ENCODE measurements at places on chromosomes 3 and 15.

DNA sequence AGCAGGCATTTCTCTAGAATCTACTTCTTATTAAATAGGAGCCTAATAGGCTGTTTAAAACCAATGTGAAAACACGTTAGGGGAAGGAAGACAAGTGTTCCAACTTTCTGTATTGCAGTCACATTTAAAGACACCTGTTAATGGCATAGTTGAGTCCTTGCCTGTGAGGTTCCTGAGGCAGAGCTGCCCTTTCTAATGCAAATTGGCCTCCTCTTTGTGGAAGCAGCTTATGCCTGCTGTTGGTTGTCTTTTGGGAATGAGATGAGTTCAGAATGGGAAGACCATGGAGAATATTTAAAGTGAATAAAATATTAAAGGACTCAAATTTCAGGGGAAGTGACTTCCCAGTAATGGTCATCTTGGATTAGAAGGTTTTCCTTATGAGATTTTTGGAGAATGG, 51.2 kb downstream of the NEK11 start:
- DNase-seq, result no peak

DNA sequence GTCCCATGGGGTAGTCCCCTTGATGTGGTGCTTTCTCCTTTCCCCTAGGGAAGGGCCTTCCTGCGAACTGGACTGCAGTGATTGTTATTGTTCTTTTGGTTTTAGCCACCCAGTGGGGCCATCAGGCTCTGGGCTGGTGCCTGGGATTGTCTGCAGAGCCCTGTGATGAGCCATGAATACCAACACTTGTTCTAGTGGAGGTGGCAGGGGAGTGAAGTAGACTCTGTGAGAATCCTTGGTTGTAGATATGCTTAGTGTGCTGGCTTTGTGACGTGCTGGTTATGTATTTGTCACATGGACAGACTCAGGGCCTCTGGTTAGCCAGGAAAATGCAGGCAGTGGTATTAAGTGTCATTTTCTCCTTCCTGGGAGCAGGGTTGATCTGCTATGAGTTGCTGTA, 51.8 kb upstream of the NDUFB4 start:
- no peak for DNase-seq

DNA sequence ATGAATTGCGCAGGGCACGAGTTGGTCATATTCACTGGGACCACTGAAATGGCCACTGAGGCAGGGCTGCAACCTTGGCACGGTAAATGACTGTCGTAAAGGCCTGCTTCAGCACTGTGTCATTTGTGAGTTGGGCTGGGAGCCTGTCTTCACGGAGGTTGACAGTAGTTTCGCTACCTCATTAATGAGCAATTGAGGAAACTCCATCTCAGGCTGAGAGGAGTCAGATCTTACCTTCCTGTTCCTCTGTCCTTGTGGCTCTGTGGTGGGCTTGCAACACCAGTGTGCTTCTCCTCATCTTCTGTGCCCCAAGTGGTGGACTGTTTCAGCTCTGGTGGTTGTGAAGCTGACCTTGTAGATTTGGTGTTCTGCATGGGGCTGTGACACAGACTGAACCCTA, 80.1 kb upstream of the EIF1B start:
- no peak for DNase-seq

DNA sequence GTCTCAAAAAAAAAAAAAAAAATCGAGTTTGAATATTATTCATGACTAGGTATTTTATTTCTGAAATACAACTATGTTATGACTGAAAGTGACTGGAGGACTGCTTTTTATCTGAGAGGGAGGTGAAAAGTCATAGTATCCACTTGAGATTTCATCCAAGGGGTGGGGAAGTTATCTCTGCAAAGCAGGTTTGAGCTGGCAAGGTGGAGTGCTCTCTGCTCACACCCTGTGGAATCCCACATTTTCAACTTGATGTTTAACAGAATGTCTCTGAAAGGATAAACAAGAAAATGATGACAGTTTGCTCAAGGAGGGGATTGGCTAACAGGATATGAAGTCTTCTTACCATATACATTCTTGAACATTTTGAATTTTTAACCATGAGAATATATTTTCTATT, 27.3 kb upstream of the SEC62 start:
- DNase-seq, result no peak

- DNase-seq, result peak; percentile 100
Observed at GRCh38 chr3:23685541-23686258, 120.1 kb upstream of the UBE2E1 start.

DNA sequence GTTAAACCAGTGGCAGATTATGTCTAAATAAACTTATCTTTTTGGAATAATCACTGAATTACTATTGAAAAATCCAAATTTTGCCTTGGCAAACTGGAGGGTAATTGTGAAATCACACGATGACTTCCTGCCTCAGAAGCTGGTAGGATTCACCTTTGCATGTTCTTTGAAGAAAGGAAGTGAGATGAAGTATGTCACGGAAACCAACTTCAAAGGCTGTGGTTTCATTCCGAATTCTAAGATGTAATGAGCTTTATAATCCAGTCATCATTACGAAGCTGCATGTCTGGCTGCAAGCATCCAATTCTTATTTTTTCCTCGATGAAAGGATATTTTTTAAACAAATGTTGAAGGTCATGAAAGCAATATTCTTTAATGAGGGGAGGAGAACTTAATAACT, 15.0 kb upstream of the ZBED2 start:
- no peak for DNase-seq

DNA sequence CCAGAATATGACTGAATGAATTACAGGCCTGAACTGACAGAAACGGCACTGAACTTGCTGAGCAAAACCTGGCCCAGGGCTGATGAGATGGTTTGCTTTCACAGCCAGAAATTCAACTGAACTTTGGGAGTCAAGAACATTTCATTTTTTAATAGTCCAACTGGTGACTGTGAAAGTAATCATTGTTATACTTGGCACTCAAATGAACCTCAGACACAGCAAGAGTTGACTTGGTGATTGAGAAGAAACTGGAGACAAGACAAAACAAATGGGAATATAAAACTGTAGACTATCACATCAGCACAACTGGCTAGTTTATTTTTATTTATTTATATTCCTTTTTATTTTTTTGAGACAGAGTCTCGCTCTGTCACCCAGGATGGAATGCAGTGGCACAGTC, 858.9 kb upstream of the CFAP20DC start:
- no peak for DNase-seq

GRCh38 chr15:40037721-40038120, 1.3 kb downstream of the SRP14 start:
- no peak for DNase-seq

DNA sequence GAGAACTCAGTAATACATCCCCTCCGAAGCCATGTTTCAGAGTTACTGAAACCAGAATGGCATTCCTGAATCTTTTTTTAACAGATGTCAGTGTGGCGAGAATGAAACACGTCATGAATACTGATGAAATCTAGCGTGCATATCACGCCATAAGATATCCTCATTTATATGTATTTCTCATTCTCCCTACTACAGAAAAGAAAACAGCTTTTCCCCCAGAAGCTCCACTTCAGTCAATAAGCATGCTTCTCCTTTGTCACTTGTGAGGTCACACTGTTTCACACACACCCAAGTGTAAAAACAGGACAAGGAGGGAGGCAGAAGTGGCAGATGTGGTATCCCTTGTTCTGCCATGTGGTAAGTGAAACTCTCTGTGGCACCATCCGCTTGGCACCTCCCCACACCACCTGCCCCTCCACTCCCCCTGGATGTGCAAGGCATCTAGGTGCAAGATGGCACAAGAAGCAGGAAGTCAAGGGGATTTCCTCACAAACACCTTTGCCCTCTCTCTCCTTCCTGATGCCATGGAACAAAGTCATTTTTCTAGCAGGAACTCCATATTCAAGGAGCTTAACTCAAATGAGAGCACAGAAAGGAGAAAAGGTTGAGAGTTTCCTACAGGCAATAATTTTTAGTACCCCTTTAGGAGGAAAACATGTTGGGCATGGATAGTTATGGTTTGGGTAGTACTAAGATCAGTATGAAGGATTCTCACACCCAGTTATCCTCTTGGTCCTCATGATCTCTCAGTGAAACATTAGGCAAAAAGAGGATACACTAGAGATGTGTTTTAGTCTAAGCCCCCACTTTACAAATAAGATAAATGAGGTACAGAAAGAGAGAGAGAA, 47.5 kb upstream of the FRMD4B start:
- DNase-seq, result no peak

- peak; percentile 60 for DNase-seq
Observed at GRCh38 chr3:135503760-135504686, 461.5 kb upstream of the PPP2R3A start.

DNA sequence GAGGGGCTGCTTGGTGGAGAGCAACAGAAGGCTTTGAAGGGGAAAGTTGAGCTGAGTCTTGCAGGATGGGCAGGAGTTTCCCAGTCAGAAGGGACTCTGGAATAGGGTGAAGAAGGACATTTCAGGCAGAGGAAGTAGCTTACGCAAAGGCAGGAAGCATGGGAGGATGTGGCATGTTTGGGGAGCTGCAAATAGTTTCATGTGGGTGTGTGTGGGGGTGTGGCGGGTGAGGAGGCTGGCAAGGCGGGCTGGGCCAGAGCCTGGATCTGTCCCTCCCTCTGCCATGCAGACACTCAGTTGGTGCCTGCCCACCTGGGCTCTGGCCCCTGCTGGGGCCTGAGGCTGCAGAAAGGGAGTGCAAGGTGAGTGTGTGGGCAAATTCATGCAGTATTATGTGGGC, 10.4 kb downstream of the TEX264 start:
- DNase-seq, result peak; percentile 44

GRCh38 chr15:73385205-73385604, 16.4 kb upstream of the HCN4 start:
- DNase-seq, result no peak

GRCh38 chr3:37139567-37140052, 34.8 kb downstream of the LRRFIP2 start:
- no peak for DNase-seq

DNA sequence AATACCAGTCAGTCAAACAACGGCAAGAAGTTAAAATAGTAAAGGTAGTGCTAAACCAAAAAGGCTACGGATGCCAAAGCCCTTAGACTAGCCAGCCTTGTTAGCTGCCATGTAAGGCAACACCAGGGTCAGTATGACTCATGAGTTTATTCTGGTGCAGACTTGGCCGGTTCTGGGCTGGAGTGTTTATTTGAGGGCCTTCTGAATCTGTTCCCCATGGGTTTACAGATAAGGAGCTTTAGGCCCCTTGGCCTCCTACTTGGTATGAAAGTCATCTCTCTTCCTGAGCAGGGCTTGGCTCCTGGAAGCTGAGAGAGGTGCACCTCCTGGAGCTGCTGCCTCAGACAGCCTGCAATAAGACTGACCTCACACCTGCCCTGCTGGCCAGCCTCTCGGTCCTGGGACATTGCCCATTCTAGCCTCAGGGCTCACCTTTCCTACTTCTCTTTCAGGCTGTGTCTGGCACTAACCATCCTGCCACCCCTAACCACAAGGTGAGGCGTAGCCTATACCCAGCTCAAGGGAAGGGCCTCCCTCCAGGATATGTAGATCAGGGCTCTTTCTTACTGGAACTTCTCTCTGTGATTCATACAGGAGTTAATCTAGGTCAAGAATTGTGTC, 10.4 kb upstream of the RTP1 start:
- DNase-seq, result peak; percentile 85

- no peak for DNase-seq
Observed at GRCh38 chr3:185024406-185024805, 128.5 kb downstream of the C3orf70 start.

- no peak for DNase-seq
Observed at GRCh38 chr3:104536715-104537114, 830.0 kb upstream of the ALCAM start.

DNA sequence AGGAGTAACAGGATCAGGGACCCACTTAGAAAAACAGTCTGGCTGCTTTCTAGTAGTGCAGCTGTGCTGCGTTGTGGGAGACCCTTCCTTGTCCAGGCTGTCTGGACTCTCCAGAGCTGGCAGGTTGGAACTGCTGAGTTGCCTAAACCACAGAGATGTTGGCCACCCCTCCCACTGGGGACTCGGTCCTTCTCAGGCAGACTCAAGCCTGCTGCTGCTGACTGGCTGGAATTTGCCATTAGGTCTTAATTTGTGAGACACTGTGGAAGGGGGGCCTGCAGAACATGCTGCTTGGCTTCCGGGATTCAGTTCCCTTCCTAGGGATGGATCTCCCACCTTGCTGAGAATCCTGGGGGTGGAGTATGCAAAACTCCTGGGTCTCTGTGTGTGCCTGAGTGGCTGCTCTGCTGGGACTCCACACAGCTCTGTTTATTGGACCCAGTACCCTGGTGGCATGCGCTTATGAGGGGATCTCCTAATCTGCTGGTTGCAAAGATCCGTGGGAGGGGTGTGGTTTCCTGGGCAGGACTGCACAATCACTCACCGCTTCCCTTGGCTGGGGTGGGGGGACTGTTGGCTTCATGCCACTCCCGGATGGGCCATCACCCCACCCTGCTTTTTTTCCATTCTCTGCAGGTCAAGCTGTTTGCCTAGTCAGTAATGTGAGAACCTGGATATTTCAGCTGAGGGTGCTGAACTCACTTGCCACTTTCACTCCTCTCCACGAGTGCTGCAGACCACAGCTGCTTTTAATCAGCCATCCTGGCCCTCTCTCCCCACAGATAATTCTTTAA, 150.5 kb downstream of the CFAP20DC start:
- no peak for DNase-seq

Data from EL (cell line).